Panc1 (cell line): ENCODE measurements at places on chromosomes 16 and 17. TPM values are rescaled to one million over a fixed set of nuclear protein-coding genes. Genes with fewer than 3 reads are reported as not detected.

DNA sequence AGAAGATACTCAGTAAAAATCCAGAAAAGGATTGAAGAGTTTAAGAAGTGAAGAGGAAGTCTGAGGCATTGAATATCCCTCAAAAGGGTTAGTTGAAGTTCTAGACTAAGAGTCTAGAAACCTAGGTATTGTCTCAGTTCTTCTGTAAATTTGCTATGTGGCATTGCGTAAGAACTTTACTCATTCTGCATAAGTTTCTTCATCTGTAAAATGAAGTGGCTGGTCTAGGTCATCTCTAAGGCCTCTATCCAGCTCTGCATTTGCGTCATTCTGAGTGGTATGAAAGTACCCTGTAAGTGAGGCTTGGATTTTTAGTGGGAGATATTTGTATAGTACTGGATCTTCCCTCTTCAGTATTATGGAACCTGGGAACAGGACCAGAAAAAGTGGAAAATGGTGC, 130.2 kb downstream of the MYO1D start:
- no peak overlapping the region for H3K27ac ChIP-seq
- no peaks in the 10 kb centered on the region for H3K36me3 ChIP-seq
- DNase-seq, result no peak
- H3K4me3 ChIP-seq, result no peak overlapping the region
- H3K4me1 ChIP-seq, result no peaks in the 10 kb centered on the region
- H3K27me3 ChIP-seq, result peaks cover 14% of the 10 kb centered on the region; the same call in 1 of the 2 replicates

DNA sequence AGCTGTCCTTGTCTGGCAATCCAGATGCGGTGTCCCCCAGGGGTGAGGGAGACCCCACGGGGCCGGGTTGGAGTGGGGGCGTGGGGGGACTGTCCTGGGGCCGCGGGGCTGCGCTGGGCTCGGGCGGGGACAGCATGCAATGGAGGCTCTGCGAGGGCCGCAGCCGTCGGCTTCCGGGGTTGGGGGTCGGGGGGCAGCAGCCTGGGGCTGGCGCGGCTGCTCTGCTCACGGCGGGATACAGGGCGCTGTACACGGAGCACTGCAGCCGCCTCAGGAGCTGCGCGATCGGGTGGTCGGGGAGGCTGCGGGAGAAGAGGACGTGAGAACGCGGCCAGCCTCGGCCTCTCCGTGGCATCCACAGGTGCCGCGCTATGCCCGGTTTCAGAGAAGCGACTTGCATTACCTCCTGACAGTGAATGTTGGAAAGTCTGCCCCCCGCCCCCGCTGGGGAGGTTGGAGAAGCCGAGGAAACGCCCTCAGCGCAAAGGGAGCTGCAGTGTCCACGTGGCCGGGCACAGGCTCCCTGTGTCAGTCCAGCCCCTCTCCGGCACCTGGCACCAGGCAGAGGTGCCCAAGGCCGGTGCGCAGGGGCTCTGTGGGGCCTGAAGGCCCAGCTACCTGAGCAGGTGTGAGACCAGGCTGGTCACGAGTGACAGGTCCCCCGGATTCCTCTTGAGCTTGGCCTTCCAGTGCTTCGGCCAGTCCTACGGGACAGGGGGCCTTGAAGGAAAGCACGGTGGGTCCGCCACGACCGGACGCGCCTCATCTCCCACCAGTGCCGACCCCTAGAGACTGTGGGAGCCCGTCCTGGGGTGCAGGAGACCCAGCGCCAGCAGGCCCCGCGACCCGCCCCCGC, 9.4 kb upstream of the SPATA2L start:
- no peaks in the 10 kb centered on the region; the same call in 1 of the 2 replicates for H3K36me3 ChIP-seq
- no peak overlapping the region for H3K27ac ChIP-seq

GRCh38 chr16:89579351-89579750, 3.8 kb downstream of the CPNE7 start:
- no peak for DNase-seq
- H3K4me3 ChIP-seq, result no peak overlapping the region
- peaks cover 11% of the 10 kb centered on the region for H3K4me1 ChIP-seq
- no peaks in the 10 kb centered on the region for H3K27me3 ChIP-seq

DNA sequence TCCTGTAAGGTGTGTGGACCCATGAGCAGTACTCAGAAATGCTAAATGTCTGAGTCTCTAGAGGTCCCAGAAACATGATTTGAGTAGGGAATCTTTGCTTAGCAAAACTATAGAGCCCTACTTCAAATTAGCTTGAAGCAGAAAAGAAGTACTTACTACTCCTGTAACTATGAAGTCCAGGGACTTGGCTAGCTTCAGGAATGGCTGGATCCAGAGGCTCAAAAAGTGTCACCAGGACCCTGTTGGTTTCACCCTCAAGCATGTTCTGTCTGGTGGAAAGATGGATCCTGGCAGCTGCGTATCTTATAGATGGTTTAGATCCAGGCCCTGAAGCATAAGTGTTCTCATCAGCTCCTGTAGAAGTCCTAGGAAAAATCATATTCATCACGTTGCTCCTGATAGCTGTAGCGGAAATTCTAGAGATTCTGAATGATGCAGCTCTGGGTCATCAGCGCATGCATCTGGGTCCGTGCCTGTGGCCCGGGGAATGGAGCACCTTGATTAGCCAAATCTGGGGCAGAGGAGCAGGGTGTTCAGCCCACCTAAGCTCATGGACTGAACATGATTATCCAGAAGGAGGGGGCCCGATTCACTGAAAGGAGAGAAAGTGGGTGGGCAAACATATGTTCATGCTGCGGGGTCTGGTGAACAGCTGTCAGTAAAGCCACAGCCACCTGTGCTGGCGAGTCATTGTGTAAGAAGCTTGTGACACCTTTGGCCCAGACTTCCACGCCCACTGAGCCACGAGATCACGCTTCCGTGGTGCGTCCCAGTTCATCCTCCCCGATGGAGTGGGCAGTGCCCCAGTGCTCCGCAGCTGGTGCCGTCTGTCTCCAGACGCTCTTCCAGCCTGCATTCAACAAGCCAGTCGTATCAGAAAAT, 260.6 kb downstream of the CPPED1 start:
- no peak overlapping the region for H3K4me3 ChIP-seq
- no peaks in the 10 kb centered on the region for H3K27me3 ChIP-seq
- H3K36me3 ChIP-seq, result no peaks in the 10 kb centered on the region
- no peaks in the 10 kb centered on the region for H3K4me1 ChIP-seq
- H3K27ac ChIP-seq, result no peak overlapping the region
- no peak for DNase-seq

GRCh38 chr16:58511933-58512815, 3.1 kb upstream of the SETD6 start:
- H3K27ac ChIP-seq, result no peak overlapping the region
- DNase-seq, result no peak
- no peaks in the 10 kb centered on the region for H3K27me3 ChIP-seq
- H3K36me3 ChIP-seq, result no peaks in the 10 kb centered on the region; the same call in none of the 2 replicates

The CDH3 gene
- total RNA-seq, result 16.7 TPM

- no peak for DNase-seq
- H3K27ac ChIP-seq, result no peak overlapping the region
- H3K27me3 ChIP-seq, result no peaks in the 10 kb centered on the region
- no peaks in the 10 kb centered on the region for H3K4me1 ChIP-seq
Measured at GRCh38 chr16:26651464-26651863, 415.3 kb upstream of the C16orf82 start.

DNA sequence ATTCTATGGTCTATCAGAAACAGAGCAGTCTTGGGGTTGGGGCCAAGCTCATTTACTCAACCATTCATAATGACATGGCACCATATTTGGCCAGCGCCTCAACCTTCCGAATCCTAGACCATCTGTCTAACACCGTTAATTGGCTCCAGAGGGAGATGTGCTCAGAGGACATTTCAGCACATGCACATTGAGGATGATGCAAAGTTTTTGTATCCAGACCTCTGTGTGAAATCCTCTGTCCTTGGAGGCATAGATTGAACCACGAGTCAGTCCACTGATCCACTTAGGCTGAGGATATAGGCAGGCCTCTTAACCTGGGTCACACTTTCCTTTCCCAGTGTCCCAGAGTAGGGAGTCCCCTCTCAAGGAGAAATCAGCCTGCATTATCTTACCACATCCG, 85.5 kb downstream of the SHISA6 start:
- DNase-seq, result no peak
- H3K4me3 ChIP-seq, result no peak overlapping the region
- H3K27ac ChIP-seq, result no peak overlapping the region

- no peaks in the 10 kb centered on the region for H3K27me3 ChIP-seq
- H3K4me3 ChIP-seq, result no peak overlapping the region
- no peak overlapping the region for H3K27ac ChIP-seq
- DNase-seq, result no peak
- peaks cover 3% of the 10 kb centered on the region; the same call in 1 of the 2 replicates for H3K4me1 ChIP-seq
Measured at GRCh38 chr16:57639172-57639887, 10.9 kb downstream of the ADGRG1 start.

DNA sequence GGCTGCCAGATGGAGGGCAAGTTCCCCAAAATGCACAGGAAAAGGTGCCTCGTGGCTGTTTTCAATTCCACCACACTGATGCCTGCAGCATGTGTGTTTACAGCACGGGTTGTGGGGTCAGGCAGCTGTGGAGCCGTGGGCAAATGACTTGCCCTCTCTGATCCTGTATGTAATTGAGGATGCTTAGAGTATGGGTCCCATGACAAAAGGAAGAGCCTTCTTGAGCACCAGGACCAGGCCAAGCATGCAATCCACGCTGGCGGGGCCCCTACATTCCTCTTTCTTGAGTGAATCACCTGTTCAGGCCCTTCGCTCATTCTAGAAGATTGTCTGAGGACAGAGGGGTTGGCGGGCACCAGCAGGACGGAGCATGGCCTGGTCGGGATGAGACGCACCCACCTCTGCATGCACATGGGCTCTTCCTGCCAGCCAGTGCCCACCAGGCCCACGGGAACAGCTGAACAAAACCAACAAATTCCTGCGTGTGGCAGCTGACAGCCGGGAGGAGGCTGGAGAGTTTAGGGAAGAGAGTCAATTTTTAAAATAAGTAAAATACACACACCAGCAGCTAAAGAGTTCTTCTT, 1.4 kb upstream of the CTRB2 start:
- H3K4me3 ChIP-seq, result no peak overlapping the region
- H3K27ac ChIP-seq, result no peak overlapping the region
- no peaks in the 10 kb centered on the region for H3K27me3 ChIP-seq
- H3K4me1 ChIP-seq, result no peaks in the 10 kb centered on the region

DNA sequence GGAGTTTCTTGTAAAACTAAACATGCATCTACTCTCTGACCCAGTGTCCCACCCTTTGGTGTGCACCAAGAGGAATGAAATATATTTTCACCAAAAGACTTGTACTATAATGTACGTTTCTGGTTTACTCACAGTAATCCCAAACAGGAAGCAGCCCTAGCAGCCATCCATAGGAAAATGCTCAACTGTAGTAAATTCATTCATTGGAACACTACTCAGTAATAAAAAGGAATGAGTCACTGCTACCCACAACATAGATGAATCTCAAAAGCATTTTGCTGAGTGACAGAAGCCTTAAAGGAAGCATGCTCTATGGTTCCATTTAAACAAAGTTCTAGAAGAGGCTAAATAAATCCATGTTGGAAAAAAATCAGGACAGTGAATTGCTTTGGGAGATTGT, 37.6 kb upstream of the DHRS7B start:
- H3K27me3 ChIP-seq, result no peaks in the 10 kb centered on the region
- no peaks in the 10 kb centered on the region for H3K4me1 ChIP-seq
- H3K4me3 ChIP-seq, result no peak overlapping the region
- H3K27ac ChIP-seq, result no peak overlapping the region
- DNase-seq, result no peak

- H3K36me3 ChIP-seq, result no peaks in the 10 kb centered on the region
- H3K27me3 ChIP-seq, result no peaks in the 10 kb centered on the region
- H3K27ac ChIP-seq, result no peak overlapping the region
- no peak for DNase-seq
- no peak overlapping the region for H3K4me3 ChIP-seq
- no peaks in the 10 kb centered on the region for H3K4me1 ChIP-seq
Measured at GRCh38 chr17:20291853-20292252, 175.5 kb downstream of the LGALS9B start.

The HOXB5 gene
- 67.2 TPM for total RNA-seq

DNA sequence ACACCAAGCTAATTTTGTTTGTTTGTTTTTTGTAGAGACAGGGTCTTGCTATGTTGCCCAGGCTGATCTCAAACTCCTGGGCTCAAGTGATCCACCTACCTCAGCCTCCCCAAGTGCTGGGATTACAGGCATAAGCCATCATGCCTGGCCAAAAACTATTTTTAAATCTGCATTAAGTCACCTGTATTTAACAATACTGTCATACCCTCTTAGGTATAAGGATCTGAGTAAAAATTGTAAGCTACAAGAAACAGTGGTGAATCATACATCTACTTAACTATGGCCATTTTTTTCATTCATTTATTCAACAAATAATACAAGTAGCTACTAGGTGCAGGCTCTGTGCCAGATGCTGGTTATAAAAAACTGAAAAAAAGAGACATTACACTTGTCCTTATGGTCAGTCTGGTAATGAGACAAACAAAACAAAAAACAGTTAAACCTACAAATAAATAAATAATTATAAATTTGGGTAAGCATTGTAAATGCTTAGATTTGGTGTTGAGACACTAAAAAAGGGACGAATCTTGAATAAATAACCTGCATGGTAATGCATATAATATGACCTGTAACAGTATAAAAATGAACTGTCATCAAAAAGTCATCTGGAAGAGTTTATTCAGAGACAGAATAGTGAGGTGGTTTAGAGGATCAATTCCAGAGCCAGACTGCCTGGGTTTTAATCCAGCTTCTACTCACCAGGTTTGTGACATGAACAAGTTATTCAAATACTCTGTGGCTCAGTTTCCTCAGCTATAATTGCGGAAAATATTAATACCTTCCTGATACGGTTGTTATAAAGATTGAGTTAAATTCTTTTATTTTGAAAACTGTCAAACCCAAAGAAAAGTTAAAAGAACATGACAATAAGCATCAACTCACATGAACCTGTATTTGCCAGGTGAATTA, 26.8 kb downstream of the BRIP1 start:
- H3K27me3 ChIP-seq, result no peaks in the 10 kb centered on the region
- H3K36me3 ChIP-seq, result no peaks in the 10 kb centered on the region

GRCh38 chr17:9958586-9959281, 53.7 kb upstream of the RCVRN start:
- no peak overlapping the region for H3K27ac ChIP-seq
- H3K36me3 ChIP-seq, result no peaks in the 10 kb centered on the region
- H3K27me3 ChIP-seq, result peaks cover 5% of the 10 kb centered on the region; the same call in 1 of the 2 replicates
- H3K4me3 ChIP-seq, result no peak overlapping the region

DNA sequence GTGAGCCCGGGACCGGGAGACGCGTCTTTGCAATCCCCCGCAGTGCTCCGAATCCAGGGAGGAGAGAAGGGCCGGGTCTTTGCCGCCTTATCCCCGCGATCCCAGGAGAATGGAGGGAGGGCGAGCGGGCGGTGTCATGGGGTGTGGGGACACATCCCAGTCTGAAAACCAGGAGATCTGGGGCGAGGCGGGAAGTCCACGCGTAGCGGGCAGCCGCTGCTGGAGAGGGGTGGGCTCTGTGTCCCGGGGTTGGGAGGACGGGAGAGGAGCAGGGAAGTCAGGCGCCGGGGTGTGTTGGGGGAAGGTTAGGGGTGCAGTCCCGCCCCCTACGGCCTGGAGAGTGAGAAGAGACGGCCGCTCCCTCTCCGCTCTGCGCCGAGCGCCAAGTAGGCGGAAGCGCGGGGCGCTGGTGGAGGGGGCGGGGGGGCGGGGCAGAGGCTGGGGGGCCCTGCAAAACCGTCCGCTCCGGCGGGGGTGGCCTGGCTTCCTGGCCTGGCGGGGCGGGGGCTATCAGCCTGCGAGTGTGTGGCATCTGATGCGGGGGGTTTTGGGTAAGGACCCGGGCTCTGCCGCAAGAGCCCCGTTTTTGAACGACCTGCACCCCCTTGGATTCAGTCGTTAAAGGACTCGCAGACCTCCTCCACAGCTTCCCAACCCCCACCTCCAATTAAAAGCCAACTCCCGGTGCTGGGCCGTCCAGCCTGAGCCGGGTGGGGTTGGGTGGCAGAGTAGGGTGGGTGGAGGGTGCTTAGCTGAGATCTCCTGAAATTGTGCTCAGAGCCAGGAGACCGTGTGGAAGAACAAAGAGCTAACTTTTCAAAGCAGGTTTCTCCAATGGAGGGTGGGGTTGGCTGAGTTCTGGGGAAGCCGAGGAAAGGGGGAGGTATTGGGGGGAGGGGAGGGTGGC, 654 bp downstream of the LASP1 start:
- H3K27ac ChIP-seq, result peak overlapping the region; percentile 88
- no peaks in the 10 kb centered on the region for H3K27me3 ChIP-seq
- peak overlapping the region; percentile 94 for H3K4me3 ChIP-seq
- H3K36me3 ChIP-seq, result no peaks in the 10 kb centered on the region; the same call in 1 of the 2 replicates
